ENCODE measurements at places on chromosomes 2 and 18.
A peak's percentile ranks its signal among the peaks of the same experiment; 100 is the strongest.

- DNase-seq, result no peak
Measured at GRCh38 chr2:73970141-73970803, 14.4 kb upstream of the TET3 start.

GRCh38 chr18:963276-963675 lies 58.6 kb downstream of the ADCYAP1 start:
- DNase-seq, result no peak

DNA sequence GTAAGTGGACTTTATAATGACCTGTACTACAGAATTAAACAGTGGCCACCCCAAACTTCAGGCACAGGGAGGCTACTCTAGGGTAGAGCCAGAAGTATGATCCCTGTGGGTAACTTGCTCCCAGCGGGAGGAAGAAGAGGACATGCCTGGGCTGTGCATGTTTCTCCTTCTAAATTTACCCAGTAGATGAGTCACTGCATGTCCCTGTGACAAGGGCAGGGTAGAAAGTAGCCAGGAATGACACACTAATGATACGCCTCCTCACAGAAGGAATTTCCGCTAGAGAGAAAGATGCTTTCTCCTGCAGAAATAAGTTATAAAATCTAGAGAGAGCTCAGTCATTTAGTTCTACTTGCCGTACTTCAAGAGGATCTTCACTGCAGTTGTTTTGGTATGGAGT lies 7.5 kb downstream of the ACYP2 start:
- DNase-seq, result no peak

- DNase-seq, result no peak
Measured at GRCh38 chr2:138016351-138017087, 52.2 kb downstream of the HNMT start.

DNA sequence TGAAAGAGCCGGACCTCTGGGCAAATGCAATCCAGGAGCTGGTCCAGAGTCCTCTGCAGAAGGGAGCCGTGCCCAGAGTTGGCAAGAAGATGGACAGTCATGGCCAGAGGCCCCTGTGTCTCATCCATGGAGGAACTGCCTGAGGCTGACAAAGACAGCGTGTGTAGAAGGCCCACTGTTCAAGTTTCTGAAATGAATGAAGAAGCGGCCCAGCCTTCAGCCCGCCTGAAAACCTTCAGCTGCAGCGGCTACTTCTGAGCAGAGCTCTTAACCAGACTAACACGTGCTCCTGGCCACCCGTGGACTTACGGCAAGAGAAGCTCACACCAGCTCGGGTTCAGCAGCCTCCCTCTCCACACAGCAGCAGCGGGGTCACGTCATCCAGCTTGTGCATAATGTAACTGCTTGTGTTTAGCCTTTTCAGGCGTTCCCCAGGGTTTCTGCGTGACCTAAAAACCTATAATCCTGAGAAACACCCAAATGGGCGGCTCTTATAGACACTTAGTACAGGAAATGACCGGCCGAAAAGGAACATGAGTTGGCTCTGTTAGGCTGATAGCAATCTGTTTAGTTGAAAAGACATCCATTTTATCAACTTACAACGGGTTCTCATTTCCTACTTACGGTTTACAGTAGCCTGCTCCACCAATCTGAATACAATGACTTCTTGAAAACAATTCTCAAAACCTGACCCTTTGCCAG lies at the start of gene FAM124B:
TSS of gene FAM124B (minus strand) at position 467 of the 702 bp plus-strand sequence. CDS start at position 128, 339 bp downstream.
- no peak for DNase-seq

DNA sequence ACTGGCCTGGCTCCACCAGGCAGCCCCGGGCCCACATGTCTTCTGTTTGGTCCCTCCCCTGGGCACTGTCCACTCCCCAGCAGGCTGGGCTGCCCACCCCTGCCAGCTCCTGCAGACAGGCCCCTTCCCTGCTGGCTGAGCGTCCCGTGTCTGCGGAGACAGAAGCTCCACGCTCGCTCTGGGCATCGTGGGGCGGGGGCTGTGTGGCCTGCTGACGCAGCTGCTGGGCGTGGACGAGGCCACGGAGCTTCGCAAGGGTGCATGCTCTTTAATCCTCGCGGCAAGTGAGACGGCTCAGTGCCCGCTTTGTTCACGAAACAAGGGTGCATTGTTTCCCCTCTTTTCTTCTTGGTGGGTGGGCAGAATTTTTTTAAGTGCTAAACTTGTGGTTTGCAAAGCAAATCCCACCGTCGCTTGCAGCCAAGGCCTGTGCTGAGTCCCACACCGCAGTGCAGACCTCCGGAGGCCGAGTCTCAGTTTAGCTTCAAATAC lies 132.8 kb upstream of the CTDP1 start:
- DNase-seq, result no peak

GRCh38 chr2:65357095-65357958 lies 75.1 kb downstream of the SPRED2 start:
- DNase-seq, result peak; percentile 17

DNA sequence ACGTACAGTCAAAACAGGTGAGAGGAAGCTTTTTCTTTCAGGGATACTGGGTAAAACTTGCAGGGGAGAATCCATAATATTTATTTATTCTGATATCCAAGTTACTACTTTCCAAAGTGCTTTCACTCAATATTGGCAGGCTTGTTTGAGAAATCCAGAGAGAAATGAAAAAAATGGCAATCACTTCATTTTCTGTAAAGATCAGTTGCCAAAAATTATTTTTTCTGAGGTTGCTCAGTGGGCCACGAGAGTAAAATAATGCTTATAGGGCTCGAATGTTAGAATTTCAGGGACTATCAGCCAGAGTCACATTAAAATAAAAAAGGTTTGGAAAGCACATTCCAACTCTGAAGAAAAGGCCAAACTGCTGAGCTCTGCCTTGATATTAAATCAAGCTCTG lies 324.6 kb upstream of the RND3 start:
- DNase-seq, result no peak

DNA sequence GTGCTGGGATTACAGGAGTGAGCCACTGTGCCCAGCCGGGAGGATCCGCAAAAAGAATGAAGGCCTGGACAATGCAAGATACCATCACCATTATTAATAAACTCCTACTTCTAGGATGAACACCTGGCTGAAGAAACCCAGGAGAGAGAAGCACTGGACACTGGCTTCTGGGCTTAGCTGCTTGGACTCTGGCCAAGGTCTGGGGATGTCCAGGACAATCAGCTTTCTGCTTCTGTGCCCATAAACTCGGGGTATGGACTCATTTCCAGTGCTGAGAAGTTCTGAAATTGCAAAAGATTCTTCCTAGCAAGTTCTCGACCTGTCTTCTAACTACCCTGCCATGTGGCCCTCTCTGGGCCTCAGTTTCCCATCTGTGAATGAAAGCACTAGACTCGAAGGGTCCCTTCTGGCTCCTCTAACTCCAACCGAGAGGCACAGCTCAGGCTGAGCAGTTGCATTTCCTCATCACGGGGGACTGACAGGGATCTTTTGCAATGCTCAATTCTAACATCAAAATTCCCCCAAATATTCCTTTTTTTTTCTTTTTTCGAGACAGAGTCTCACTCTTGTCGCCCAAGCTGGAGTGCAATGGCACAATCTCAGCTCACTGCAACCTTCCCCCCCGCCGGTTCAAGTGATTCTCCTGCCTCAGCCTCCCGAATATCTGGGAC lies 2.4 kb upstream of the SH2D6 start:
- no peak for DNase-seq

DNA sequence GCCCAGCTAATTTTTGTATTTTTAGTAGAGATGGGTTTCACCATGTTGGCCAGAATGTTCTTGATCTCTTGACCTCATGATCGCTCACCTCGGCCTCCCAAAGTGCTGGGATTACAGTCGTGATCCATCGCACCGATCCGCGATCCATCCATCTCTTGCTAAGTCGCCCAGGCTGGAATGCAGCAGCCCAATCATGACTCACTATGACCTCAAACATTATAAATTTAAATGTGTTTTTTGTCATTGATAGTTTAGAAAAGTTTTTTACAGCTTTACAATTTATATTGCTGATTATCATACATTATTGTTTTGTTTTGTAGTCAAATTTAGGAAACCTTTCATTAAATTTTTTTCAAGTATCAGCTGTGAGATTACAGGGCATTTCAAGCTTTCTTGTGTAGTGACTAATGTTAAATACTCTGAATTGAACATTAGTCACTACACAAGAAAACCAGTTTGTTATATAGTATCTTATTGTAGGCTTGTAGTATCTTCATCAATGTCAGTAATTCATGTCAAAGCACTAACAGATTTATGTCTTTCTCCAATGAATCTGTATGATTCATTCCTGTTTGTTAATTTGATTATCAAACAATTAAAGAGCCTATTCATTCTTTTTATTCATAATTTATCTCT lies 37.5 kb downstream of the NR4A2 start:
- no peak for DNase-seq

GRCh38 chr2:207048416-207048815 lies 109.1 kb downstream of the CPO start:
- DNase-seq, result no peak

DNA sequence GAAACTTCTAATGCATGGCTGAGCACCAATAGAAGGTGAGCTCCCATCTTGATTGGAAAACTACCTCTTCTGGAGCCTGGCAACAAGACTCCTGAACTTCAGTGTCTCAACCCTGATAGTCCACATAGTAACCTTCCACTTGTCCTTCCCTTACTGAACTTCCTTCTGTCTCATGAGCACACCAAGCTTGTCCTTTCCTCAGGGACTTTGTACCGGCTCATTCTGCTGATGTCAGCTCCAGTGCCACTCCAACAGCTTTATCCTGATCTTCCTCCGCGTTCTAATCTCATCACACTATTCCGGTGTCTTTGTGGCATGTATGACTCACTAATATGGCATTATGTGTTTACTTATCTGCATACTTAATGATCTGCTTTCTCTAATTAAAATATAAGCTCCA lies 862.0 kb upstream of the ID2 start:
- DNase-seq, result no peak

- DNase-seq, result no peak
Measured at GRCh38 chr18:23893653-23894052, 120.9 kb upstream of the TTC39C start.

- DNase-seq, result no peak
Measured at GRCh38 chr18:55246278-55246677, 287.0 kb upstream of the CCDC68 start.

DNA sequence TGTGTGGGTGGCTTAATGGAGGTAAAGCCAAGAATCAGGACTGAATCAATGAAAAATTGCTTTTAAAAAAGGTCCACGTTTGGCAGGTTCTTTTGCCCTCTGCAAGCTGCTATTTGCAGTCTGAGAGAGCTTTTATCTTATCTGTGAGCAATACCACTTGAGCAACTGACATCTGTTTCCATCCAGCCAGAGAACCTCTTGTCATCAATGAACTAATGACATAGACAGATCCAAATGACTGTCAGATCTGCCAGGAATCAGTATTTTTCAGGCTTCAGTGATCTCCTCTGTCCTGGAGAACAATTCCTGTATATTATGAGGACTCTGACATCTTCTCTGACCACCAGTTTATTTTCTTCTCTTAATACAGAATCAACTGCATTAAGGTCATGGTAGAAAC lies 608.1 kb downstream of the LRP1B start:
- DNase-seq, result no peak

DNA sequence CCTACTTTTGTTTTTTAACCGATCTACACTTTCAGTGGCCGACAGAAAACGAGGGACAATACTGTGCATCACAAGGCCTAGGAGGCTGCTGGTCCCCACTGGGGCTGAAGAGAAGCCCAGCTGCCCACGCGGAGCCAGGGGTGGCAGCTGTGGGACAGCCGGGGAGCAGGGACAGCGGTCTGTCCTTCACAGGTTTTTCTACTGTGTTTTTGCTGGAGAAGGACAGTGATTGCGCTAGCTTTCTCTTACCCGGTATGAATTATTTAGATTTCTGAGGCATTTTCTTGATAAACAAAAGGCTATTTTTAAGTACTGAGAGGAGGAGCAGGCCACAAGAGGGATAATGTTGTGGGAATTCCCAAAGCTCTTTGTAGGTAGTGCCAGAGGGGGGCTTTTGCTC lies 219.8 kb downstream of the ATAD2B start:
- no peak for DNase-seq

- no peak for DNase-seq
Measured at GRCh38 chr18:32470460-32470713, 295 bp downstream of the GAREM1 start.

All from RPMI8226 (cell line).